Left colon (tissue), 2 donors: ENCODE measurements at places on chromosomes 1 and 21. TPM values are rescaled to one million over a fixed set of nuclear protein-coding genes. Genes with fewer than 3 reads are reported as not detected.

Gene OR14K1
- total RNA-seq, result not detected

- no peak for DNase-seq
Observed at GRCh38 chr1:225695578-225696337, 42.8 kb upstream of the ENAH start.

GRCh38 chr21:45320261-45321025 lies 32.7 kb upstream of the POFUT2 start:
- DNase-seq, result no peak

- no peak for DNase-seq
Observed at GRCh38 chr1:28456078-28456477, 49.8 kb upstream of the RCC1 start.

DNA sequence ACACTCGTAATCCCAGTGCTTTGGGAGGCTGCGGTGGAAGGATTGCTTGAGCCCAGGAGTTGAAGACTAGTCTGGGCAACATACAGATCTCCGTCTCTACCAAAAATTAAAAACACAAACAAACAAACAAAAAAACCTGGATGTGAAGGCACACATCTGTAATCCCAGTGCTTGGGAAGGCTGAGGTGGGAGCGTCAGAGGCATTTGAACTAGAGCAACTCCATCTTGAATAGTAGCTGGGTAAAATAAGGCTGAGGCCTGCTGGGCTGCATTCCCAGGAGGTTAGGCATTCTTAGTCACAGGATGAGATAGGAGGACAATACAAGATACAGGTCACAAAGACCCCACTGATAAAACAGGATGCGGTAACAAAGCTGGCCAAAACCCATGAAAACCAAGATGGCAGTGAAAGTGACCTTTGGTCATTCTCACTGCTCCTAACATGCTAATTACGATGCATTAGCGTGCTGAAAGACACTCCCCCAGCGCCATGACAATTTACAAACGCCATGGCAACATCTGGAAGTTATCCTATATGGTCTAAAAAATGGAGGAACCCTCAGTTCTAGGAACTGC lies 33.2 kb upstream of the RD3 start:
- no peak for DNase-seq

- DNase-seq, result no peak
Observed at GRCh38 chr21:37862536-37862935, 53.7 kb downstream of the KCNJ6 start.
